ENCODE measurements at places on chromosomes 2 and 18.
A peak's percentile ranks its signal among the peaks of the same experiment; 100 is the strongest.

DNA sequence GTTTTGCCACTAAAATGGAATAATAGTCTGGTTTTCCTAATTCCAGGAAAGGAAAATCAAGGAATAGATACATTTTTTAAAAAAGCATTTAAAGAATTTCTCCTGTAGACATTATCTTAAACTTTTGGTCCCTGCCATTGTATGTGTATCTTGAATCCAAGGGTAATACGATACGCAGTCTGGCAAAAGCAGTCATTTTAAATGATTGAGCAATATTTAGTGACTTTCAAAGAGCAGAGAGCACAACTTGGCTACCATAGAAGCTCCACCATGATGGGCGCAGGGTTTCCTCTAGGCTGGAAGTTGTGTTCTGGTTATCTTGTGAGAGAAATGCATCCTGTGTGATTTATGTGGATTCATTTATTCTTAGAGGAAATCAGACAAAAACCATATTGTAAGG, 92.9 kb downstream of the NEDD4L start:
- no peaks in the 10 kb centered on the region for H3K36me3 ChIP-seq
- no peak for DNase-seq
- H3K27ac ChIP-seq, result no peak overlapping the region
- H3K27me3 ChIP-seq, result no peaks in the 10 kb centered on the region
- H3K4me3 ChIP-seq, result no peak overlapping the region

GRCh38 chr2:222878877-222879603, 18.2 kb downstream of the ACSL3 start:
- H3K4me1 ChIP-seq, result peaks cover 63% of the 10 kb centered on the region
- H3K27ac ChIP-seq, result no peak overlapping the region
- no peaks in the 10 kb centered on the region for H3K27me3 ChIP-seq
- H3K4me3 ChIP-seq, result no peak overlapping the region
- H3K36me3 ChIP-seq, result no peaks in the 10 kb centered on the region
- DNase-seq, result no peak

- H3K27ac ChIP-seq, result no peak overlapping the region
- H3K4me3 ChIP-seq, result no peak overlapping the region
- no peaks in the 10 kb centered on the region for H3K36me3 ChIP-seq
- H3K4me1 ChIP-seq, result no peaks in the 10 kb centered on the region
- no peaks in the 10 kb centered on the region for H3K27me3 ChIP-seq
Measured at GRCh38 chr2:224347176-224348051, 54.5 kb downstream of the FAM124B start.

- peak overlapping the region; percentile 83 for H3K4me3 ChIP-seq
- H3K27ac ChIP-seq, result peak overlapping the region; percentile 95
- no peaks in the 10 kb centered on the region for H3K36me3 ChIP-seq
- DNase-seq, result no peak
- H3K27me3 ChIP-seq, result no peaks in the 10 kb centered on the region
- no peaks in the 10 kb centered on the region for H3K4me1 ChIP-seq
Measured at GRCh38 chr2:188291142-188291616, 495 bp upstream of the GULP1 start.

- DNase-seq, result no peak
- H3K27ac ChIP-seq, result no peak overlapping the region
- peaks cover 21% of the 10 kb centered on the region for H3K4me1 ChIP-seq
- H3K27me3 ChIP-seq, result no peaks in the 10 kb centered on the region
Measured at GRCh38 chr2:191851158-191851557, 4.3 kb upstream of the CAVIN2 start.

DNA sequence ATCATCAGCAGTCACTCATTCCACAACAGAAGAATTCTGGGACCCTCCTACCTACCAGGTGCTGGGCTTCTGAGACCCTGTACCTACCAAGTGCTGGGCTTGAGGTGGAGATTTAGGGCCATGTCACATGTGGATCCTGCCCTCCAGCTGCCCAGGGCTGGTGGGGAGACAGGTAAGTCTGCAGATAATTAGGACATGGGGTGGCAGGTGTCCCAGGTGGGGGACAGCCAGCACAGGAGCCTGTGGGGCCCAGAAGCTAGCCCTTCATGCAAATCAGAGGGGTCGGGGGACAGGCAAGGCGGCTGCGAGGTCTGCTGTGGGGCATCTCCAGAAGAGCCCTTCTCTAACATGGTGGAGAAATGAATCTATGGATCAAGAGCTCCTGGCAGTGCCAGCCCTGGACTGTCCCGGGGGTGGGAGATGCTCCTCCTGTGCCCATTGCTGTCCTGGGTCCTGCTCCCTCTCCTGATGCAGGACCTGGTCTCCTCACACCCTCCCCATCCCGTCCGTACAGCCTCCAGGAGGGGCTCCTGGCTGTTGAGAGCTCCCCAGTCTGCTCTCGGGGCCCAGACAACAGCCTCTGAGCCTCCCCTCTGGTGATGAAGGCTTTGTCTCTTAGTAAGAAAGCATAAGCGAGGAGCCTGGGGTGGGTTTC, 106.3 kb upstream of the GLI2 start:
- no peak overlapping the region for H3K4me3 ChIP-seq
- peaks cover 30% of the 10 kb centered on the region for H3K4me1 ChIP-seq
- H3K36me3 ChIP-seq, result no peaks in the 10 kb centered on the region
- H3K27ac ChIP-seq, result no peak overlapping the region
- no peaks in the 10 kb centered on the region for H3K27me3 ChIP-seq

GRCh38 chr2:161250864-161251436, 57.3 kb upstream of the PSMD14 start:
- DNase-seq, result no peak
- H3K36me3 ChIP-seq, result no peaks in the 10 kb centered on the region
- no peak overlapping the region for H3K27ac ChIP-seq

GRCh38 chr2:181185948-181186347, 205.5 kb downstream of the UBE2E3 start:
- H3K36me3 ChIP-seq, result no peaks in the 10 kb centered on the region
- no peak for DNase-seq
- H3K27me3 ChIP-seq, result no peaks in the 10 kb centered on the region
- no peak overlapping the region for H3K4me3 ChIP-seq
- no peaks in the 10 kb centered on the region for H3K4me1 ChIP-seq

DNA sequence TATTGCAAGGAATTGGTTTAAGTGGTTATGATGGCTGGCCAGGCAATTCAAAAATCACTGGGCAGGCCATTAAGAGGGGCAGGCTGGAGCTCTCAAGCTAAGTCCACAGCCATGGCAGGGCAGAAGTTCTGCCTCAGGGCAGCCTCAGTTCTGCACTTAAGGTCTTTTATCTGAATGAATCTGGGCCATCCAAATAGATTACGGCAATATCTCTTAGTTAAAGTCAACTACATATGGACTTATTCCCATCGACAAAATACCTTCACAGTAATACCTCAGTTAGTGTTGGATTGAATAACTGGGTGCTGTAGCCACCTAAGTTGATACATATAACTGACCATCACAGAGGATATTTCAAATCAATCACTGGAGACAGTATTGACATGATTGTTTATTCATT, 904.8 kb downstream of the MBD2 start:
- no peaks in the 10 kb centered on the region for H3K36me3 ChIP-seq
- no peaks in the 10 kb centered on the region for H3K27me3 ChIP-seq
- H3K27ac ChIP-seq, result no peak overlapping the region
- H3K4me1 ChIP-seq, result no peaks in the 10 kb centered on the region
- DNase-seq, result no peak

GRCh38 chr2:113755035-113755834, 1.2 kb downstream of the SLC35F5 start:
- H3K36me3 ChIP-seq, result peaks cover 8% of the 10 kb centered on the region
- DNase-seq, result no peak
- peaks cover 22% of the 10 kb centered on the region for H3K4me1 ChIP-seq
